ENCODE measurements at places on chromosomes 12 and 14.
A peak's percentile ranks its signal among the peaks of the same experiment; 100 is the strongest.

GRCh38 chr12:52319097-52319496 is 2.1 kb downstream of the KRT83 start:
- no peak for DNase-seq

DNA sequence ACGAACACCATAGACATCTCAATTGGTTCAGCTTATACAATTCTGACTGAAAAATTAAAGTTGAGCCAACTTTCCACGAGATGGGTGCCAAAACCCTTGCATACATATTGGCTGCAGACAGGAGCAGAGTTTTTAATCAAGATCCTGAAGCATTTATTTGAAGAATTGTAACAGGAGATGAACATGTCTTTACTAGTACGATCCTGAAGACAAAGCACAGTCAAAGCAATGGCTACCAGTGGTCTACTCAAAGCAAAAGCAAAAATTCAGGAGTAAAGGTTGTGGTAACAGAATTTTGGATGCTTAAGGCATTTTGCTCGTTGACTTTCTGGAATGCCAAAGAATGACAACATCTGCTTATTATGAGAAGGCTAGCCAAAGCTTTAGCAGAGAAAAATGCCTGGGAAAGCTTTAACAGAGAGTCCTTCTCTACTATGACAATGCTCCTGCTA is 20.7 kb downstream of the ZDHHC17 start:
- DNase-seq, result no peak

DNA sequence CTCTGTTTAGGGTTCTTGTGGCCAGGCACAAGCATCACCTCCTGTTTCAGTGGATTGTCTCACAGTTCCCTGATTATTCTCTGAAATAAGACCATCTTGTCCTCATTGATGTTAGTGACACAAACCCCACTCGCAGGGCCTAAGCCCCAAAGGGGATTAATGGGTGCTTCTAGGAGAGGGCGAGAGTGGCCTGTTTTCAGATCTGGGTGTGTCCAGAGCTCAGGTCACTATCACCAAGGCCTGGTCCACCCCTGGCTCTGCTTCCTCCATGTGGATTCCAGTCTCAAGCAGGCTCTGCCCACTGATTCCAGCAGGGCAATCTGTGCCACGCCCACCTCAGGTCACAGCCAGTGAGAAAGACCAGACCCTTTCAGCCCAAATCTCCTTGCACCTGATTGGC is 361.9 kb downstream of the ADGRD1 start:
- DNase-seq, result no peak

GRCh38 chr12:52210186-52210924 is 18.5 kb upstream of the KRT80 start:
- DNase-seq, result no peak

DNA sequence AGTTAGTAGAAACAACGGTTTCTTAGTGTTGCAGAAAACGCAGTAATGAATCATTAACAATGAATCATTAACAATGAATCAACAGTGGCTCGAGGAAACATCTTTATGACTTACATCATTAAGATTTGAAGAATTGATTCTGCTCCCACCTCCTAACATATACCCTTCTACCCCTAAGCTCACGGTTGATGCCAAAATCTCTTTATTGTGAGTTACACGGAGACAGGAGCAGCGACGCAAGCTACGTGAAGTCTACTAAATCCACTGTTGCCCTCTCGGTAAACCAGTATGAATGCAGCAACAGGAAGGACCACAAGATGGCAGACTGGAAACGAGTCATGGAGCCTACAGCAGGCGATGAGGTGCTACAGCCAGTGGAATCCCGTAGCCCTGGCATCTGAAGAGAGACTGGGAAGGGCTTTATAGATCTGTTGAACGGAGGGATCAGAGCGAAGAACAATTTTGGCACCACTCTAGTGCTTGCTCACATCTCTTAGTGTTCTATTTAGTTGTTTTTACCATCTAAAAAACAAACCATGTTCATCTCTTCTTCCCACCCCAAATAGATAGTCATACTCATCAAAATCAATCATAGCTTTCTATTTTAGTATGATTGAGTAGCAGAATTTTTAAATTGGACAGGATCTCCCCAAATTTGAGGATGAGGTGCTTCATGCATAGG is 332.7 kb downstream of the DUSP6 start:
- DNase-seq, result peak; percentile 75

GRCh38 chr12:102631274-102631673 is 150.9 kb upstream of the IGF1 start:
- no peak for DNase-seq

- DNase-seq, result no peak
Measured at GRCh38 chr12:53948650-53949593, 5.8 kb upstream of the HOXC12 start.

- DNase-seq, result peak; percentile 46
Measured at GRCh38 chr12:6948873-6949594, 2.1 kb upstream of the PTPN6 start.

- DNase-seq, result no peak
Measured at GRCh38 chr12:28186500-28186899, 3.8 kb upstream of the CCDC91 start.

GRCh38 chr12:72024613-72025012 is 86.0 kb downstream of the TPH2 start:
- DNase-seq, result no peak

- DNase-seq, result no peak
Measured at GRCh38 chr12:117522559-117522958, 161.1 kb upstream of the NOS1 start.

- DNase-seq, result no peak
Measured at GRCh38 chr12:1469070-1469469, 125.3 kb downstream of the FBXL14 start.

- no peak for DNase-seq
Measured at GRCh38 chr12:67788118-67788517, 139.6 kb downstream of the DYRK2 start.

DNA sequence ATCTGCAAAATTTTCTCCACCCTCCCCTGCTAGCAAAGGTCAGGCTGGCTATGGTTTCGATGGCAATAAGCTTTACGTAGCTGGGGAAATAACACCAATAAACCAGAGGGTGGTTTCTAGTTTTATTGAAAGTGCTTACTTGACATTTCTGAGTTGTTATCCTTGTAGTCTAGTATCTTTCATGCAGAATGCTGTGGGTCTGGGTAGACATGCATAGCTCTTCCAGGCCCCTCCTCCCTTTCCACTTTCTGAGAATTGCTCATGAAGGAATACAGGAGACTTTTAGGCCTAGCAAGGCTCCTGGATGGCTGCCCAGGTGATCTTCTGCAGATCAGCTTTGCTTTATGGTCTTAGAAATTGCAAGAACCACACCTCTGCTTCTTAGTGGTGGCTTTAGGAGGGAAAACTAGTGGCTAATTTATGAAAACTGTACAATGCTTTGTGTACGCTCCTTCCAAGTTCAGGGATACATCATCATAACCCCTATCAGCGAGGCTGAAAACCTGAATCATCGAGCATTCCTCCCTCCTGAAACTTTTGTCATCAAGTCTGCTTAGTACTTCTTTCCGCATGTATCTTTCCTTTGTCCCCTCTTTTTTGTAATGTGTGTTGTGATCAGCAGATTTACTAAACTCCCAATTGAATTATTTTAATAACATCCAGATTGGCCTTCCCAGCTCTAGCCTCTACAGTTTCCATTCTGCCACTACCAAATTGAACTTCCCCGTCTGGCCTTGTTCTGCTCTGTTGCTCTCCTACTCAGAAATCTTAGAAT is 473.0 kb downstream of the RAD51B start:
- no peak for DNase-seq

DNA sequence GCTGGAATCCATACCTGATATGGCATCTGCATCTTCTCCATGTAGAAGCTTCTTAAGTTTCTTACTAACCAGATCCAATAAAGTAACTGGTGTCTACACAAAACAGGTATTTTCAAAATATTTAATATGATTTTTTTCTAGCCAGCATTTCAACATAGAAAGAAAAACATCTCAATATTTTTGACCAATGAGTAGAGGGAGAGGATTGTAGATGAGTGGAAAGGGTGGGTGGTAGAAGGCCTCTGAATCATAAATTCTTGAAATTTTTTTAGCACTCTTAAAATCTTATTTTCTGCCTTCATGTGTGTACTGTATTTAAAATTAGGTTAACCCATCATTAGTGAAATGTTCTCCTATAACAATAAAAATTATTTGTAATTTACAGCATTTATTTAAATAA is 18.0 kb downstream of the DEPDC4 start:
- DNase-seq, result no peak

GRCh38 chr14:101992708-101993107 is 28.3 kb downstream of the DYNC1H1 start:
- no peak for DNase-seq

- DNase-seq, result peak; percentile 31
Measured at GRCh38 chr14:63438065-63438757, 105.0 kb downstream of the PPP2R5E start.

GRCh38 chr14:86357119-86357518 is 827.2 kb downstream of the FLRT2 start:
- DNase-seq, result no peak

DNA sequence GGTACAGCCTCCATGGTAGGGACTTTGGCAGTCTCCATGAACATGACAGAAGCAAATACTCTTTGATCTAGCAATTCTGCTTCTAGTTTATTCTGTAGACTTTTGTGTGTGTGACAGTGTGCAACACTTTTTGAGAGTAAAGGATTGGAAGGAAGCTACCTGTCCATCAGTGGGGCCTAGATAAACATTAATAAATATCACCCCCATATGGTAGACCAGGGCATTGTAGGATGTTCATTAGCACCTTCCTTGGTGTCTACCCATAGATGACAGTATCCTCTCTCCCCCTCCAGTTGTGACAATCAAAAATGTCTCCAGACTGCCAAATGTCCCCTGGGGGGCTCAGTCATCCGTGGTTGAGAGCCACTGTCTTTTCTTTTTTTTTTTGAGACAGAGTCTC is 10.8 kb downstream of the SNRNP35 start:
- no peak for DNase-seq

DNA sequence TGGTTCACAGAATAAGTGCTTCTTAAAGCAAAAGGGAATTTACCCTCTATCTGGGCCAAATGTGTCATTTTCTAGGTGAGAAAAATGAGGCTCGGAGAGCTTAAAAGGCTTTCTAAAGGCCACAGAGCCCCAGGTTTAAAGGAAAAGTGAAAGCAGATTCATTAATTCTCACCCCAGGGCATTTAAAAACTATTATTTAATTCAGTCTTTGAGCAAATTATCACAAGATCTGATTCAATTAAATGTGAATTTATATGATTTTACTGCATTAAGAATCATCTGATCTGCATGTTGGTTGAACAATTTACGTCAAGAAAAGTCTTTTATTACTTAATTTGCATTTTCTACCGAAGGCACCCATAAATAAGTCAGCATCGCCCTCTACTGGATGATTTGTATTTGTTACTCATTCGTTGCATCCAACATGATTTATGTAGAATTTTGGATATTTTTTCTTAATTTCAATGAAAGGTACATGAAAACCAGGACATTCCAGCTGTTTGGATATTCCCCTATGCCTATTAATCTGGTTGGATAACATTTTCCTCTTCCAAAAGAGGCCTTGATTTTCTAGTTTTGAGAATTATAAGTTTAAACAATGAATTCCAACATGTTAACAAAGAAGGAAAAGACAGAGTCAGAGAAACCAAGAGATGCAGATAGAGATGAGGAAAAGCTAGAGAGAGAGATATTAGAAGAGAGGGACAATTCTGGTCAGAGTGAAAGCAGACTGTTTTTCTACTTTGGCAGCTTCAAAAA is 19.1 kb upstream of the DHRS7 start:
- no peak for DNase-seq

DNA sequence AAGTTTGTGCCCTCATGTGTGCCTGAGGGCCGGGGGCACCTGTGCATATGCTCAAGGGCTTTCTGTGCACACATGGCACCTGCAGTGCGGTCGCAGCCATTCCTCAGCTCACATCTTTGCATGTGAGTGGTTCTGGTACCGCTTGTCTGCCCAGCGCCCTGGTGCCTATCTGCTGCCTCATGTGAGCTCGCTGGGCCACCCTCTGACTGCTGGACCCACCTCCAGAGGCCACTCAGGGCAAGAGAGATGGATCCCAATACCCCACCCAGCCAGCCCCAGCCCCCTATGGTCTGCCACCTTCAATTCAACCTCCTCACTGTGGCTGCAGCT is 5.4 kb upstream of the AMN start:
- DNase-seq, result no peak

- DNase-seq, result no peak
Measured at GRCh38 chr12:126347421-126347820, 1282.2 kb downstream of the AACS start.

DNA sequence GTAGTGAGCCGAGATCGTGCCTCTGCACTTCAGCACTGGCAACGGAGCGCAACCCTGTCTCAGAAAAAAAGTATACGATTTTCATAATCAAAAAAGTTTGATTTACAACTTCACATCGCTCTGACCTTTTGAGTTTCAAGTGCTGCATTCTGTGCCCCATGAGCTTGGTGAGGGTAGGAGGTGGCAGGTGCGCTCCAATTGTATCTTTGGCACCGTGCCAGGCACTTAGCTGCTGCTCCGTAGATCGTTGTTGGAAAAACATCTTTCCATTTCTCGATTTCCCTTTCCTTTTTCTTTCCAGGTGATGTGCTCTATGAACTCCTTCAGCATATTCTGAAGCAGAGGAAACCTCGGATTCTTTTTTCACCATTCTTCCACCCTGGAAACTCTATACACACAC is 203.7 kb downstream of the ETV6 start:
- DNase-seq, result no peak

GRCh38 chr12:98446060-98446459 is 69.3 kb upstream of the TMPO start:
- no peak for DNase-seq

GRCh38 chr12:58161773-58162172 is 220.4 kb downstream of the ATP23 start:
- no peak for DNase-seq

Measured in stimulated activated CD4-positive, alpha-beta T cell treated with anti-CD3 and anti-CD28 coated beads, Interleukin-15, amount 100 ng/mL, for 24 hours (primary cell).